ENCODE measurements at places on chromosomes 2 and 18.

GRCh38 chr2:23545396-23545795, 160.4 kb downstream of the KLHL29 start:
- peak; percentile 33 for DNase-seq

DNA sequence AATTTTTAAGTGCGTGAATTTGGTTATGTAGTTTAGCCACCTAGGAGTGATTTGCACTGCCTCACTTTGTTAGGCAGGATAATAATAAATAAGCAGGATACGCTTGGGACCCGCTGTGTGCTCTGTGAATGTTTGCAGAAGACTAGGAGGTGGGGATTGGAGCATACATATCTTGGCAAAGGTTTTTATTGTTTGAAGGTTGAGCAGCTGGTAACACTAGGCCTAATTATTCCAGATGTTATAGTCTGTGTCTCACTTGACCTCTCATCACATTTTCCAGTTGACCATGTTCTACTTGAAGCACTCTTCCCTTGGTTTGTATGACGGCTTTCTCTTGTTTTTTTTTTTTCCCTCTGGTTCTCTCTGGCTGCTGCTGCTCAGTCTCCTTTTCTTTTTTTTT, 42.7 kb downstream of the FHOD3 start:
- DNase-seq = no peak

DNA sequence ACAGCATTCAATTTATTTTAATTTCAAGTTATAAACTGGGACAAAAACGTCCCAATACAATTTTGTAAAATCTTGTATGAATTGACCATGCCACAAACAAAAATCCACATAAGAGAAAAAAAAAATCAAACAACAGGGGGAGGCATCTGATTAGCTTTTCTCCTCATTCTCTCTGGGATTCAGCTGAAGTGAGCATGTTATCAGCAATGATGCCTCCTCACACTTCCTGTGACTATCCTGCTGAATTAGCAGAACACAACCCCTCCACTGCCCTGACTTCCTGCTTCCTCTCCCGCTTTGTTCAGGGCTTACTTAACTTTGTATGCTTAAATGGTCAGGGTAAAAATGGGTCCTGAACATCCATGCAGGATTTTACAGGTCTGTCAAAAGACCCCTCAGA, 132.2 kb upstream of the ITGB6 start:
- DNase-seq = peak; percentile 62

DNA sequence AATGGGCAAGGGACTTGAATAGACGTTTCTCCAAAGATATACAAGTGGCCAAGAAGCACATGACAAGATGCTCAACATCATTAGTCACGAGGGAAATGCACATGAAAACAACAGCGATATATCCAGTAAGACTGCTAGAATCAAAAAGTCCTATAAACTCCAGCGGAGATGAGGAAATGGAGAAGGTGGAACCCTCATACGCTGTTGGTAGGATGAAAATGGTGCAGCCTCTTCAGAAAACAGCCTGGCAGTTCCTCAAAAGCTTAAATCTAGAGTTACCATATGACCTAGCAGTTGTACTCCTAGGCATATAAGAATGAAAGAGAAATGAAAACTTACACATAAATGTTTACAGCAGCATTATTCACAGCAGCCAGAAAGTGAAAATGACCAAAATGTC, 48.1 kb downstream of the HPCAL1 start:
- no peak for DNase-seq

GRCh38 chr2:95013726-95014125, 11.8 kb upstream of the MAL start:
- no peak for DNase-seq

DNA sequence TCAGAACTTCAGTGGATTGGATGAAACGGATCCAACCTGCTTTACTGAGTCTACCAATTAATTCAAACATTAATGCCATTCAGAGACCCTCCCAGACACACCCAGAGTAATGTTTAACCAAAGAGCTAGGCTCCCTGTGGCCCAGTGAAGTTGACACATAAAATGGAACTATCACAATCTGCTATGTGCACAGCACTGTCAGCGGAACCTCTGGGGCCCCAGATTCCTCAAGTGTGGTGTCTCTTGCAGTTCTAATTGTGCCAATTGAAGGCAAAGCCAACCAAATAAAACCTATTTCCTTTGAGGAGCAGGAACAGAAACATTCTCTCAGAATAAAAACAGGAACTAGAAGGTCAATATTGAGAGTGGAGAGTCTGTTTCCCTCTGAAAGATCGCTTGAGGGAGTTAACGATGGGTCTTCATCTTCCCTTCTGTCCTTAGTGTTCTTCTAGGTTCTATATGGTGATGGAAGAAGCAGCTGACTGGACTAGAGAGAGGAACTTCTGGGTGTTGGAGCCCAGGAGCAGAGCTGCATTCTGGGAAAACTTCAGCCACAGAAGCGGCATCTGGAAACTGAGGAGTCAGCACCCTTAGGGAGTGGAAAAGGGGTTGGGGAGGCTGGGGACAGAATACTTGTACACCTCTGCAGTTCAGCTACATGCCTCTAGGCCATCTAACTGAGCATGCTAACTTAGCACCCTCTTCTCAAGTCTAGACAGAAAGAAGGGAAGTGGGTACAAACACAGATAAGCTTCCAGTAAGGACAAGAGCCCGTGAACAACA, 174.4 kb upstream of the FBXO11 start:
- DNase-seq = no peak

- DNase-seq = peak; percentile 23
Measured at GRCh38 chr2:226508683-226509082, 290.9 kb downstream of the IRS1 start.

DNA sequence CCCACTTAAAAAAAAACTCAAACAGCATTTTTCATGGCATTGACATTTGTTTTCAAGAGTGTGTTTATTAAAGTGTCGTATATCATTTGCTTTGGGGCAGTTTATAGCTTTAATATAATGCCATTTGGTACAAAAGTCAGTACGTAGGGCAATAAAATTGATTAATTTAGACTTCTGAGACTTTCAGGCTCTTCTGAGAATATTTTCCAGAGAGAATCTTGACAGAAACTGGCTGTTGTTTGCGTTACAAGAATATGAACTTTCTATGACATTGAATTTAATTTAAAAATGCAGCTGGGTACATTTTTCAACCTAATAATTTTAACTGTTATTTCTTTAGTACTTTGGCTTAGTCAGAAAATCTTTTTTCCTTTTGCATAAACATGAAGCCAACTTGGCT, 98.9 kb downstream of the RNF144A start:
- DNase-seq = no peak

DNA sequence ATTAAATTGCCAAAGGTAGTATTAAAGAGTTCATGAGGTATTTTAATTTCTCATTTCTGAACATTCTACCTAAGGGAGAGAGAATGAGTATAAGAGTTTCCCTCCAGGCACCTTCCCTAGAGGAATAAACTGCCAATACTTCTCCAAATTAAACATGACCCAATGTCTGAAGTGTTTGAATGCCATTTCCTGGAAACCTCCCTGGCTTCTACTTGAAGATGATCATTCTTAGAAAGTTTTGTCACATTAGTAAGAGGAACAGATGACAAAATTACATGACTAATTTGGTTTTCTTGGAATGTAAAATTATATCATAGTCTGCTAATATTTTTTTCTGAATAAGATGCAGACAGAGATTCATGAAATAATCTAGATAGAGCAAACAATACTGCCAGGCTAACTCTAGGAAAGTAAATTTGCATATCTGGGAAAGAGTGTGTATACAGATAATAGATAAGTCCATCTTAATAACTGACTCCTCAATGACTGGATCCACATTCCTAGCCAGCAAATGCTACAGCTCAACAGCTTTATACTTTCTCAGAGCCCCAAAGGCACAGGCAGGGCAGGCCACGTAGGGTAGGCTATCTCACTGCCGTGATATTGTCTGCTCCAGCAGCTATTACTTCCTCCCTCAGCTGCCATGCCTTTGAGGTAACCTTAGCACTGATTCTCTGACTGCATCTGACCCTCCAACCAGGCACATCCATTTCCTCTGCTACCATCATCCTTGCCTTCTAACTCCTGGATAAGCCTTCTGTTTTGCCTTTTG, 630.8 kb upstream of the PIK3C3 start:
- DNase-seq = peak; percentile 5

GRCh38 chr2:60441800-60442199, 111.7 kb downstream of the BCL11A start:
- DNase-seq = no peak

DNA sequence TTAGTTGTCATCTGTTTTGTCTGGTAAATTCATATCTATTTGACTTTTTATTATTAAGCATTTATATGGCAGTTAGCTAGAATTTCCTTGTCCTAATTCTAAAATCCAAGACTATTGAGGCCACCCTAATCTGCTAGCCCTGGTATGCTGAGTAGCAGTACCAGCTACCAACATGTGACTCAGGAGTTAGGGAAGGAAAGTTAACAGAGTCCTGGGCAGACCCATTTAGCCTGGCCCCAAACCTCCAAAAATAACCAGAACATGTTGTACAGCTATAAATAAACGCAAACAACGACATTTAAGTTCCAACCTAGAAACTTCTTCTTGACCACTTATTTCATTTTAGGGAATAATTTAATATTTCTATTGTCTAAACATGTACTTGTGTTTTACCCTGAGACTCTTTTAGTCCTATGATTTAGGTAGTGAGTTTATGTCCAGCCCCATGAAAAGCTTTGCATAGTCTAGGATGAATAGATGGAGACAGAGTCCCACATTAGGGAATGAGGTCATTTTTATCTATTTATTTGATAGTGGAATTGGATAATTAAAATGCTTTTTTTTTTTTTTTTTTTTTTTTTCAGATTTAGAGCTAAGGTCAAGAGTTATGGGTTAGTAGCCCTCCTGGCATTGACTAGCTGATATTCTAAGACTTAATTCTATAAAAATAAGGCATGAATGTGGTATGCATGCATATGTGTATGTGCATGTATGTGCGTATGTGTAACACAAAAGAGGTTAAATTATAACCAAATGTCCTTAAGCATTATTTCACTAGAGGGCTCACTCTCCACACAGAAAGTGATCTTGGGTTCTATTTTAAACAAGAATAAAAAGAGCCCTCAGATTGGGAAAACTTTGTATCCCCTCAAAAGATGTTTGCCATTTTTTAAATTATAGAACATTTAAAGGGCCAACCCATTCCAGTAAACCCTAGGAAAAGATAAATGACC, 160.1 kb upstream of the MAPRE2 start:
- peak; percentile 44 for DNase-seq

- DNase-seq = no peak
Measured at GRCh38 chr2:71554706-71555056, 101.3 kb downstream of the DYSF start.

- no peak for DNase-seq
Measured at GRCh38 chr2:36355890-36356297, 316 bp downstream of the CRIM1 start.

- DNase-seq = no peak
Measured at GRCh38 chr2:65316072-65316471, 88.4 kb downstream of the ACTR2 start.

DNA sequence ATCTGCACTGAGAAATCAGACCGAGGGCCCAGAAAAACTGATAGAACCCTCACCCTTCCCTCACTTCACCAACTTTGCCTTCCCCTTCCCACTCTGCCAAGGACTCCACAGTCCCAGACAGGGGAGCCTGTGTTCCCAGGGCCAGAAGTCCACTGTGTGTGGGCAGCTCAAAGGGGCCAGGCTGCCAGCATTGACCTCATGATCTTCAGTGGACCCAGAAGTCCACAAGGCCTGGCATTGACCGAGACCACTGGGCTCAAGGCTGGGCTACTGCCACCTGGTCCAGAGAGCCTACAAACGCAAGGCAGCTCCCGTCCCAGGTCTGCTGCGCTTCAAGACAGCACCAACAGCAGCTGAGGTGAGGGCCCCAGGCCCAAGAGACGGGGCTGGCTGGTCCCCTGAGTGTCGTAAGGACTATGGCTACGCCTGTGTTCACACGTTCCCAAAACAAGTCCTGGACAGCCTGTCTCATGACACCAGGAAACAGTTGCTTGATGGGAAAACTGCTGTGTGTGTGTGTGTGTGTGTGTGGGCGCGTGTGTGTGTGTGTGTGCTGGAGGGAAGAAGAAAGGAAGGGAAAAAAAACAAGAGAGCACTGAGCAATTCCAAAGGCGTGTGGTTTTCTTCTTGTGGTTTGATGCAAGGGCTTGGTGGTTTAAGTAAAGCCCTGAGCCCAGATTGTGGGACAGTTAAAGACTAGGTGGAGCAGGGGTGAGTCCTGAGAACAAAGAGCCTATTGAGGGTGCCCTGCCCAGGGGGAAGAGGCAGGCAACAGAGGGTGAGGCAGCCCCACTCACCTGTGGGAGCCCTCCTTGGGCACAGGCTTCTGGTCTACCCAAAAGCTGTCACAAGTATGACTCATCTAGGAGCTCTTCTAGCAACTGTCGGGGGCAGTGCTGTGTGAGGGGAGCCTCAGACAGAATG, 46.6 kb upstream of the ZBTB7C start:
- peak; percentile 94 for DNase-seq

- no peak for DNase-seq
Measured at GRCh38 chr2:214765180-214765579, 44.3 kb downstream of the BARD1 start.

- DNase-seq = no peak
Measured at GRCh38 chr18:31798399-31798798, 37.7 kb upstream of the SLC25A52 start.

DNA sequence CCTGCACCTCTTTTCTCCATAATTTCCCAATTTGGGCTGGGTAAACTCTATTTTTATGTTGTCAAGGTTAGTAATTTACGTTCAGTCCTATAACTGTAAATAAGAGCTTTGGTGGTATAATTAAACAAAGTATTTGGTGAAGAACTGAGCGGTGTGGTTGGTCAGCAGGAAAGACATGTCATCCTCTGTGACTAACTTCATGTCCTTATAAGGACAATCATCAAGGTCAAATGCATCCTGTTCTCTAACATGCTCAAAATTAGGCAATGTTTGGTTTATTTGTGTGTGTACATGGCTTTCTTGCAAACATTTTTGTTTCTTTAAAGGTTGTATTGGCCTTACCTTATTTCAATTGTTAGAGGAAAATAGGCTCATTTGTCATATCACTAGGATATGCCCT, 121.5 kb upstream of the NABP1 start:
- peak; percentile 26 for DNase-seq

DNA sequence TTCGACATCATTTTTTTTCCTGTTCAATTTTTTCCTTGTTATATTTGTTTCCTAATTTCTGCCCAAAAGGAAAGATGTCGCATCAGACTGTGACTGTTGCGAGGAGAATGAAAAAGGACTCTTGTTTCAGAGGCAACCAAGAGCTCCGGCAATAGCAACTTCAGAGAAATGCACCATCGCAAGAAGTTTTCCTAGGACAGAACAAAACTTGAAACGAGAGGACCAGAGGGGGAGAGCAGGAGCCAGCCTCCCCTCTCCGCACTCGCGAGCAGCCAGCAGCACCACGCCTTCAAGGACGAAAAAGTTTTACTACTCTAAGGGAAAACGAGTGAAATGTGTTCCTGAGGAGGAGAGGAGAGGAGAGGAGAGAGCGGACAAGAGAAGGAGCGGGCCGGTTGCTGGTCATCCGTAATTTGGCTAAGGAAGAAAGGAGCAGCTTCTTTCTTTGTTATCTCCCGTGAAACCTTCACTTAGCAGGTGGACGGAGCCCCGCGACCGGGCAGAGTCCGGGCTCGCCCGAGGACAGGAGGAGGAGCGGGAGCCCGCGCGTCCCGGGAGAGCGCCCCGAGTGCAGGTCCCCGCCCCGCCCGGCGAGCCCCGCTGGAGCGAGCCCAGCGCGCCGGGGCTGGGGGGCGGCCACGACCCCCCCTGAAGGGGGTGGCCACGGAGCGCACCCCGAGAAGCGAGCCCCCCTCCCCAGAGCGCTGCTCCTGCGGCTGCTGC, 744 bp downstream of the POU3F3 start:
- DNase-seq = no peak
